ENCODE measurements at places on chromosomes 4 and X. TPM values are rescaled to one million over a fixed set of nuclear protein-coding genes. Genes with fewer than 3 reads are reported as not detected.

Gene ERAS
- total RNA-seq: not detected

Gene CT45A2
- total RNA-seq: not detected

DNA sequence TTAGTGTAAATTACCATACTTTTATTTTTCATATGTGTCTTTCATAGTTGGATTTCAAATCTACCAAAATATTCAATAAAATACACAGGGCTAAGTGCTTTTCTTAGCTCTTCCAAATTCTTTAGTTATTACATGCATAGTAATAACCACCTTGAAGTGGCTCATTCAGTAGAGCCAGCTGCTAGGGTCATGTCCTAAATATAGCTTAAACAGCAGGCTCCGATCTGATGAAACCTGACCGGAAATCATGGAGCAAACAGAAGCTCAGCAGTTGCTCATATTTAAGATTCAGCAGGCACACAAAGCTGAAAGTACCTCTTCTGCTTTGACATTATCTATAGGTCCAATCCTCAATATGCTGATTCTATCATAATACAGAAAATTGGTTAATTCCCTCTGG is 1470.4 kb downstream of the ADGRL3 start:
- no peak for DNase-seq

DNA sequence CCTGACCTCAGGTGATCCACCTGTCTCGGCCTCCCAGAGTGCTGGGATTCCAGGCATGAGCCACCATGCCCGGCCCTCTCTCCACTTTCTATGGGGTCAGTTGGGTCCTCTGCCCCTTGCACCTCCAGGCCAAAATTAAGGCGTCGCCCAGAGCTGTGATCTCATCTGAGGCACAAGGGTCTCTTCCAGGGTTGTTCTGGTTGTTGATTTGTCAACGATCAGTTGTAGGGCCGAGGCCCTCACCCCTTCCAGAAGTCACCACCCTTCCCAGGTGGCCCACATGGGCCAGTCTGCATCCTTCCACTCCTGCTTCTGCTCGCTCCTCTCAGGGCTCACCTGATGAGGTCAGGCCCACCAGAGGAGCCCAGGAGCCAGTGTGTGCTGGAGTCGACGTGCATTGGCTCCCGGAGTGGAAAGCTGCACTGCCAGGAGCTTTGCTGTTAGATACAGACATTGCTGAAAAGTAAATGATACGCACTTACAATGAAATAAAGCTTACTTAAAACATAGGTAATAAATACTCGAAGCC is 14.3 kb upstream of the TMEM271 start:
- DNase-seq: no peak

GRCh38 chrX:23844502-23845138 is 61.6 kb downstream of the SAT1 start:
- DNase-seq: no peak

Gene SMR3A
- not detected for total RNA-seq

DNA sequence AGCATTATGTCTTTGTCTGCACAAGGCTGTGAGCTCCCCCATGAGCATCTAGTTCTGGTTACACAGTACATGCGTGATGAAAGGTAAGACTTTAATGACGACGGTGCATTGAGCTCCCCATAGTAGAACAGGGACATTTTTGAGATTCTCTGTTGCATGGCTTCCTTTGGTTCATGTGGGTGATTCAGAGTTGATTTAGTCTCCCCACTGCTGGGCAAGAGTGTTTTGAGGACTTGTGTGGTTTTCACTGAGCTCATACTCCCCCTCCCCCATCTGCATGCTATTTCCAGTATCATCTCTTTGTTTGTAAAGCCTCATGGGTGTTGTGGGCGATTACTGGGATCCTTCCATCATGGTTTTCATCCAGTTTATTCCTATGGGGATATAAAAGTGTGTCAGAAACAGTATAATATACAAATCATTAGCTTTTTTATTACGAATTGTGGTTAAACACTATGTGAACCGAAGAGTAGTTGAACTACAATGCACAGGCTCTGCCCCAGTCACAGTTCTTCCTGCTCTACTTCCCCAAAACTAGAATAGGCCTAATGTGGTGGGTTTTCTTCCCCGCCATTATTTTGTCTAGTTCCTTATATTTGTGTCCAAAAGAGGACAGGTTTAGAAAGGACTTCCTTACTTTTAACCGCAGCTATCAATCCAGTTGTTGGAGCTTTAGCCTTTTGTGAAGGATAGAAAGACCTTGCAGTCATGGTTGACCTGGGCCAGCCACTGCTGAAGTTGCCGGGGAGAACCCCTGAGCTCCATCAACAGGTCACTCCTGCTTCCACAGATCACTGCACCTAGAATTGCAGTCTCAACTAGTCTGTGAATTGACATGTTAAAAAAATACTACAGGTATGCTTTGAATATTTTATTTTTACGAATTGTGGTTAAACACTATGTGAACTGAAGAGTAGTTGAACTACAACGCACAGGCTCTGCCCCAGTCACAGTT is 30.4 kb downstream of the KIT start:
- no peak for DNase-seq

Gene WDR17
- total RNA-seq: 1.5 TPM

GRCh38 chr4:182091128-182091527 is 152.1 kb upstream of the TENM3 start:
- no peak for DNase-seq

GRCh38 chr4:103073792-103074438 is 2.6 kb downstream of the SLC9B2 start:
- DNase-seq: no peak

DNA sequence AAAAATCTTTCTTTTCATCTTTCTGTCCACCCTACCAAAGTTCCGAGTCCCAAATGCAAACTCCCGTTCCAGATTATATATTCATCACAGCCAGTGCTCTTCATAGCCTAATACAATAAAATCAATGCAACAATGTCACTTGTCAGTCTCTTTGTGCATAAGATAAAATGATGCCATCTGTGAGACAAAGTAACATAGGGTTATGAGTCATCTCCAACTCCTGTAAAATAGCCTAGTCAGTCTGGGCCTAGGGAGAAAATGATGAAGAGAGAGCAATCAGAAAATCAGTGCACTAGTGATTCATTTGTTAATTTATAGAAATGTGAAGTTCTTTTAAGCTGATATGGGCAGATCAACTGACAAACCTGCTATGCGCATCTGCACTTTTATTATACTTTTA is 689.1 kb upstream of the DIAPH2 start:
- DNase-seq: no peak

DNA sequence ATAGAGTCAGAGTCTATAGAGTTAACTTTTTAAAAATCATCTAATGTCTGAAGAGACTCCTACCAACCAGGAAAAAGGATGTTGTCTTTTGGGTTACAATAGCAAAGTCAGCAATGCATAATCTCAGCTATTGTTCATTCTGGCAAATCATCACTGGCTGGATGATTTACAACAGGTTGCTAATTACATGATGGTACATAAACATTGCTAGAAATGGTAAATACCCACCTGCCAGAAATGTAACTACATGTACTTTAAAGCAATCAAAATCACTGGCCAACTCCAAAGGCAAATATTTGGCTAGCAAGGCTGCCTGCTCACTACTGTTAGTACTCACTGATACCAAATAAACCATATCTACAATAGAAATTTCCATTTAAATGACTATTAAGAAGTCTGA is 91.1 kb downstream of the PPP3CA start:
- DNase-seq: no peak

DNA sequence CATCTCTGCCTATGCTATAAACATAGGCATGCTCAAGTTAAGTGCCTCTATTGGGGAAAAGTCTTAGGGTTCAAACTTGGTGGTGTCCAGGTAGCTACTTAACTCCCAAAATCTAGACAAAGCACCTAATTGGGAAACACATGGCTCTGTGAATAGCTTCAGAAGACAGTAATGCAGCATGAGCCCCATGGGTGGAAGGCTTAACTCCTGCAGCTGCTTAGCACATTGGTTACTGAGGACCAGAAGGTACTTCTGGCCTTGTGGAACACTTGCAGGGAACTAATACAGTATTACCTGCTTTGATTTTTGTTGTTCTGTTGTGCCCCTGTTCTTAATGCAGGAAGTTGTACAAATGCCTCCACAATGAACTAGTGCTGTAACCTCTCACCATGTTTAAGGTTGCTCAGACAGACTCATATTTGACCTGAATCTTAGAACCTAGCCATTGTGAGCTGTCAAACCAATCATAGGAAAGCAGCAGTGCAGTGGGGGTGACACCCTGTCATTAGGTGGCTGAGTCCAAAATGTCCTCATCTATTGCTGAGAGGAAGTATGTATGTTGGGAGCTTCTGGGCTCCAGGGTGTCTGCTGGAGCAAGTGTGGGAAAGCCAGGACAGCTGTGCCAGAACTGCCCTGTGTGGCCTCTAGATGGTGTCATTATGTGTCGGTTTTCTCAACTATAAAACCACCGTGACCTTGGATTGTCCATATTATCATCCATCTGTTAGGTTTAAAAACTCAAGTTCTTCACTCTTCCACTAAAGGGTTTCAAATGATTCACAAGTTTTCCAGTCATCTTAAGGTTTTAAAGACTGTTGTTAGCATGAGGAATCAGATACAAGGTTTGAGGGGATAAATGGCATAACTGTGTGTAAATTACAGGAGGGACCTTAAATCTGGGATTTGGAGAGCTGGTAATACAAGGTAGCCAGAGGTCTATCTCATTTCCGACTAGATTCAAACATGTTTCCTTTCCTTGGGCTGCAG is 69.9 kb upstream of the WDR1 start:
- DNase-seq: no peak

Gene CXCL9
- total RNA-seq: not detected

- peak; percentile 8 for DNase-seq
Measured at GRCh38 chr4:123505095-123506010, 108.8 kb downstream of the SPRY1 start.
